Mesenteric fat pad (tissue), 1 donor: ENCODE measurements at places on chromosomes 3 and 15. TPM values are rescaled to one million over a fixed set of nuclear protein-coding genes. Genes with fewer than 3 reads are reported as not detected.

CLRN1 gene
- total RNA-seq: not detected

ZMYND10 gene
- 0.71 TPM for total RNA-seq

POU1F1 gene
- not detected for total RNA-seq

ATP13A5 gene
- total RNA-seq: not detected

DOCK3 gene
- 0.51 TPM for total RNA-seq

SEMA3B gene
- total RNA-seq: 22.1 TPM

KIF15 gene
- 0.42 TPM for total RNA-seq

HIGD2B gene
- not detected for total RNA-seq

CYP1A1 gene
- 65.0 TPM for total RNA-seq
